ENCODE measurements at places on chromosomes 11 and 22.

DNA sequence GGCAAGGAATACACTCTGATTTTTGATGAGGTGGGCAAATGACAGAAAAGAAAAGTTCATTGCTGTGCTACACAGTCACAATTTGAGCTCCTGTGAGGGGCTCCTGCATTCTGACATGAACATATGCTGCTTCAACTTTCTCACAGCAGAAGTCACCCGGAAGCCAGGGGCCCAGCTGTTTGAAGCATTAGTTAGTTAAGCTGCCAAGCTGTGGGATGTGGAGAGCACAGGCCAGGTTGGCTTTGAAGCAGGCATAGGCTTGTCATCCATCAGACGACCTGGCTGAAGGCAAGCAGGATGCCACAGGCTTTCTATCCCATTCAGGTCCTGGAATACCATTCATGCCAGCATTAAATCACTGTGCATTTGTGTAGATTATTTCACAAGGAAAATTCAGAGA, 63.1 kb downstream of the MTNR1B start:
- no peak for DNase-seq

DNA sequence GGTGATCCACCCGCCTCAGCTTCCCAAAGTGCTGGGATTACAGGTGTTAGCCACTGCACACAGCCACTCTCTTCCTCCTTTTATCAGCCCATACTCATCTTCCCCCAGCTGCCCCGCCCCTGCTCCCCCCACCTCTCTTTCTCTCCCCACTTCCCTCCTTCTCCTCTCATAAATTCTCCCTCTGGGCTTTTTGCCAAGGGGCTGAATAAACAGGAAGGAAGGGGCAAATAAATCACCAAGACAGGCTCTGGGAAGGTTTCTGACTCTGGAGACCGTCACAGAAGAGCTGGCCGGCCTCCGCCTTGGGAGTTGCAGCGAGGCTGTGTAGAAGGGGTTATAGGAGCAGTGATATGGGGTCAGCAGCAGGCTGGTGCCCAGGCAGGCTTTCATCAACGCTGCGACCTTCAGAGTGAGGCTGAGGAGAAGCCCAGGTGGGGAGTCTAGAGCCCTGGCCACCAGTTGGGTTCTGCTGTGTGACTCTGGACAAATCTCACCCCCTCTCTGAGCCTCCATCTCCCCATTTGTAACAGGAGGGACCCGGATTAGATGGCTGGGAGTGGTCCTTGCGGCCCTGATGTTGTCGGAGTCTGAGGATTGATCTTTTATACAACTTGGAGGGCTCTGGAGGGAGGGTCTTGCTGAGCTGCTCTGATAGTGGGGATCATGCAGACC, 62.6 kb upstream of the RASD2 start:
- no peak for DNase-seq

GRCh38 chr11:128626913-128627665, 39.7 kb upstream of the ETS1 start:
- DNase-seq = no peak

GRCh38 chr11:117744471-117745150, 52.4 kb downstream of the DSCAML1 start:
- DNase-seq = no peak

DNA sequence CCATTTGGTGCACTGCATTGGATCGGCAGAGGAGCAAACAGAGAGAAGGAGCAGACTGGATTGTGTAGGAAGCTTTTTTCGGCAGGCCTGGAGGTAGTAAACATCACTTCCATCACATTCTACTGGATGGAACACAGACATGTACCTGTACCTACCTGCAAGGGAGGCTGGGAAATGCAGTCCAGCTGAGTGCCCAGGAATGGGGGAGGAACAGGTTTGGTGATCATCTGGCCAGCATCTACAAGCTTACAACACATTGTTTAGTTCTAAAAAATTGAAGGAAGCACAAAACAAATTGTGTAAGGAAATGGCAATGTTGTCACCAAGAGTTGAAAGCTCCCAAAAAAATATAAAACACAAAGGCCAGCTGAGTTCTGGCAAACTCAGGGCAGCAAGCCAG, 19.1 kb downstream of the SMIM38 start:
- DNase-seq = no peak

DNA sequence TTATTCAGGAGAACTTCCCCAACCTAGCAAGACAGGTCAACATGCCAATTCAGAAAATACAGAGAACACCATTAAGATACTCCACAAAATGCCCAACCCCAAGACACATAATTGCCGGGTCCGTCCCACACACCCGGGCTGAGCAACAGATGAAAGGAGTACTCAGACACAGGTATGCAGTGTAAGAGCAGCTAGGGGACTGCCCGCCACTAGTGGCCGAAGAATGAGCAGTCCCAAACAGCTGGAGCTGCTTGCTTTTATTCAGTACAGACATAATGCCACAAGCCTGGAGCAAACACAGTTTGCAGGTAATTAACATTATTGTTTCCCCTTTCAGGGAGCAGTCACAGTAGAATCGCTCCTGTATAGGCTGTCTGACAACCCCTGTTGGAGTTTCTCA, 364.6 kb downstream of the LUZP2 start:
- DNase-seq = no peak
